ENCODE measurements at places on chromosomes 12 and 14. TPM values are rescaled to one million over a fixed set of nuclear protein-coding genes. Genes with fewer than 3 reads are reported as not detected.

The E2F7 gene
- polyA plus RNA-seq, result 0.16 TPM

The TRHDE gene
- not detected for polyA plus RNA-seq

The SOCS4 gene
- 1.1 TPM for polyA plus RNA-seq

The HVCN1 gene
- 54.0 TPM for polyA plus RNA-seq

The OVCH1 gene
- polyA plus RNA-seq, result not detected

The MBD6 gene
- 2.7 TPM for polyA plus RNA-seq

The RPS6KL1 gene
- polyA plus RNA-seq, result 1.3 TPM

The P2RX4 gene
- polyA plus RNA-seq, result 38.2 TPM

The CMKLR1 gene
- polyA plus RNA-seq, result 32.5 TPM

The TTC9 gene
- 0.98 TPM for polyA plus RNA-seq

The SIX4 gene
- polyA plus RNA-seq, result not detected

The RAP1B gene
- 1,256 TPM for polyA plus RNA-seq

The MAGOHB gene
- polyA plus RNA-seq, result 58.7 TPM

The B4GALNT3 gene
- polyA plus RNA-seq, result 13.1 TPM

The SMOC1 gene
- not detected for polyA plus RNA-seq

The KLRB1 gene
- polyA plus RNA-seq, result 351 TPM

The P2RX2 gene
- polyA plus RNA-seq, result not detected

The MYO1H gene
- polyA plus RNA-seq, result not detected

The LAG3 gene
- polyA plus RNA-seq, result 8.3 TPM

The DERA gene
- polyA plus RNA-seq, result 74.6 TPM

The C12orf75 gene
- 256 TPM for polyA plus RNA-seq

The KRT1 gene
- not detected for polyA plus RNA-seq

The DCD gene
- polyA plus RNA-seq, result not detected

The CLEC1B gene
- 0.47 TPM for polyA plus RNA-seq

The RGS6 gene
- polyA plus RNA-seq, result 0.34 TPM

The KCNMB4 gene
- 0.70 TPM for polyA plus RNA-seq

The PTPRR gene
- polyA plus RNA-seq, result 3.0 TPM

The NTN4 gene
- not detected for polyA plus RNA-seq

The PPP1R36 gene
- 0.81 TPM for polyA plus RNA-seq

The LRRC10 gene
- polyA plus RNA-seq, result not detected

The KLRK1 gene
- 623 TPM for polyA plus RNA-seq

The HHIPL1 gene
- not detected for polyA plus RNA-seq

The TMEM229B gene
- polyA plus RNA-seq, result 35.8 TPM
